ENCODE measurements at places on chromosomes 5 and 9. TPM values are rescaled to one million over a fixed set of nuclear protein-coding genes. Genes with fewer than 3 reads are reported as not detected.

DNA sequence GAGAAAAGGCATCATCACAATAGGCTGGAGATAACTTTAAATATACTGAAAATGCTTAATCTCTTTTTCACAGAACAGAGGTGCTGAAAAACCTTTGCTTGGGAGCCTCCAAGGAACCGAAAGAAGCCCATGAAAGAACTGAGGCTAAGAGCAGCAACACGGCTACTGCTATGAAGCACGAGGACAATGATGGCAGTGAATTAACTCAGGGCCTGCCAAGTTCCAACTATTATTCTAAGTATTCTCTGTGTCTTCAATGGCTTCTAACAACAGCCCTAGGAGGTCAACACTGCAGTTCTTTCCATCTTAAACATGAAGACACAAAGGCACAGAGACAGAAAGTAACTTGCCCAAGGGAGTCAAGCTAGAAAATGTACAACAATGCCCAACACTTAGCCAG lies 293.0 kb upstream of the DAP start:
- no peaks in the 10 kb centered on the region for H3K27me3 ChIP-seq
- no peak overlapping the region for H3K4me3 ChIP-seq
- no peaks in the 10 kb centered on the region for H3K36me3 ChIP-seq
- no peak overlapping the region for H3K27ac ChIP-seq

Gene PLPP7
- total RNA-seq: 2.1 TPM

Gene IFNB1
- not detected for total RNA-seq

Gene SPATA24
- total RNA-seq: 5.4 TPM

DNA sequence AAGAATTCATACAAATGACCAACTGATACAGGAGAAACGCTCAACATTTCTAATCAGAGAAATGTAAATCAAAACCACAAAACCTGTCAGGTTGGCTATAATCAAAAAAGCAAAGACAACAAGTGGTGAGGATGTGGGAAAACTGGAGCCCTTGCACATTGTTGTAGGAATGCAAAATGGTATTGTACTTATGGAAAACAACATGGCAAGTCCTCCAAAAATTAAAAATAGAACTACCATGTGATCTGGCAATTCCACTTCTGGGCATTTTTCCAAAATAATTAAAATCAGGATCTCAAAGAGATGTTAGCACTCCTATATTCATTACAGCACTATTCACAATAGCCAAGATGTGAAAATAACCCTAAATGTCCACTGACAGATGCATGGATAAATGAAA lies 76.1 kb downstream of the FNIP1 start:
- DNase-seq: no peak
- no peak overlapping the region for H3K27ac ChIP-seq
- H3K27me3 ChIP-seq: no peaks in the 10 kb centered on the region
- H3K4me3 ChIP-seq: no peak overlapping the region
- H3K4me1 ChIP-seq: no peaks in the 10 kb centered on the region

- no peaks in the 10 kb centered on the region for H3K36me3 ChIP-seq
- no peak for DNase-seq
- no peaks in the 10 kb centered on the region for H3K4me1 ChIP-seq
- no peak overlapping the region for H3K4me3 ChIP-seq
These were observed 24.3 kb upstream of the ENHO start for GRCh38 chr9:34546834-34547827.

Gene FAM78A
- 18.2 TPM for total RNA-seq

Gene IER5L
- 12.3 TPM for total RNA-seq

DNA sequence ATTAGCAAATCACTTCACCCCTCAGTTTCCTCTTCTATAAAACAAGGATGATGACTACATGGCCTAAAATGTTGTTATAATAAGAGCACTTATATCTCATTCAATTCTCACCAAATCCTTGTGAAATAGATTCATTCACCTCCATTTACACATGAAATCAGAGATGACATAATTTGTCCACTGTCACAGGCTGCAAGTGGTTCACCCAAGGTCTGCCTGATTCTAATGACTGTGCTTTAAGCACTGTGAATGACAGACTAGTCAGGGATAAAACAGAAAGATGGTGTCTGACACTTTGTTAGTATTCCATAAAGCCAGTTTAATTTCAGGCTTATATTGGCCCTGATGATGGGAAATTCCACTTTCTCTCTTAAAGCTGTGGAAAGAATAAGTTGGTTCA lies 209.5 kb downstream of the MAPKAP1 start:
- H3K27ac ChIP-seq: no peak overlapping the region
- DNase-seq: no peak
- H3K27me3 ChIP-seq: no peaks in the 10 kb centered on the region
- H3K4me1 ChIP-seq: no peaks in the 10 kb centered on the region
- H3K4me3 ChIP-seq: no peak overlapping the region
- no peaks in the 10 kb centered on the region for H3K36me3 ChIP-seq

DNA sequence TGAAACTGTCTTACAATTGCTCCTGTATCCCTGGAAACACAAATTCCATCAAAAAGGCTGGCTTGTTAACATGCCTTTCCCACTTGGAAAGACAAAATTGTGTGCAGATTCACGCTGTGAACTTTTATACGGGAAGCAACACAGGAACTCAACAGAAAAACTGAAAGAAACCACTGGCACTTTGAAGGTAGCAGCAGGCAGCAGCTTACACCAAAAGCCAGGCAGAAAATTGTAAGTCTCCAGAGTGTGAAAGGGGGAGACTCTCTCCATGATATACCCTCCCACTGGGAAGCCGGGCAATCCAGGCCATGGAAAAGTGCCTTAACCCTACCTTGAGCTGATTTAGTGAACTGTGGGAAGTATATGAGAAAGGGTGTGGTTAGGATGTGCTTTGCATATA lies 943.7 kb downstream of the CDH18 start:
- no peaks in the 10 kb centered on the region for H3K36me3 ChIP-seq
- no peaks in the 10 kb centered on the region for H3K4me1 ChIP-seq
- no peak overlapping the region for H3K27ac ChIP-seq
- H3K27me3 ChIP-seq: no peaks in the 10 kb centered on the region
- DNase-seq: no peak
- no peak overlapping the region for H3K4me3 ChIP-seq

Data from upper lobe of left lung (tissue), 6 donors.